ENCODE measurements at places on chromosomes 7 and 10.

GRCh38 chr7:142376356-142376997 is 118.6 kb upstream of the PRSS58 start:
- DNase-seq = no peak

- no peak for DNase-seq
These were observed 131.7 kb downstream of the RSU1 start for GRCh38 chr10:16685551-16685950.

GRCh38 chr7:159193543-159194090 is 49.0 kb upstream of the VIPR2 start:
- no peak for DNase-seq

GRCh38 chr7:32062150-32062549 is 8.1 kb downstream of the PDE1C start:
- peak; percentile 65 for DNase-seq

DNA sequence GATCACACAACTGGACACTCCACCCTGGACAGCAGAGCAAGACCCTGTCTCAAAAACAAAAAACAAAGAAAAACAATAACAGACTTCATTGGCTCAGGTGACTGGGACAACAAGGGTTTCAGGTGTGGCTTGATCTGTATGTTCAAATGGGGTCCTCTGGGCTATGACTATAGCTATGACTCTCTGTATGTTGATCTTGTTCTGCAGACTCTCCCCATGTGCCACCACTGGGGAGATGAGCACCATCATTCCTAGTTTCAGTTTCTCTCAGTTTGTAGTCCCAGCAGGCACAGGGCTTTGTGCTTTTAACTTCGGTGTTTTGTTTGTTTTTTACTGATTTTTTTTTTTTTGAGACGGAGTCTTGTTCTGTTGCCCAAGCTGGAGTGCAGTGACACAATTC is 53.8 kb downstream of the SUFU start:
- no peak for DNase-seq

DNA sequence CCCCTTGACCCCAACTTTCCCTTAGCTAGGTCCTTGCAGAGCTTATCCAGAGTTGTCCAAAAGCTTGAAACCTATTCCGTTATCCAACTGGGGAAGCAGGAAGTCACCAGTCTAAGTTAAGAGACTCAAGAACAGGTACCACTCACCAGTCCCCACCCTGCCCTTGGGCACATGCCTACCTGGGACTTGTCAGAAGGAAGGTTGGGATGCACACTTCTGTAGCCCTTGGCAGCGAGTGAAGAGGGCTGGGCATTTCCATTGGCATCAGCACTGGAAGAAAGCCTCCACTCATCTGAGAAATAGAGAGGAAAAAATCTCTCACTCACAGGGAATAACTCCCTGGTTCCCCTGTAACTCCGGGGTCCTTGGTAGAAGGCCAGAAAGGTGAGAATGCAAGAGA is 131.0 kb upstream of the PDLIM1 start:
- no peak for DNase-seq

GRCh38 chr7:106901828-106902441 is 36.9 kb downstream of the PIK3CG start:
- DNase-seq = no peak

DNA sequence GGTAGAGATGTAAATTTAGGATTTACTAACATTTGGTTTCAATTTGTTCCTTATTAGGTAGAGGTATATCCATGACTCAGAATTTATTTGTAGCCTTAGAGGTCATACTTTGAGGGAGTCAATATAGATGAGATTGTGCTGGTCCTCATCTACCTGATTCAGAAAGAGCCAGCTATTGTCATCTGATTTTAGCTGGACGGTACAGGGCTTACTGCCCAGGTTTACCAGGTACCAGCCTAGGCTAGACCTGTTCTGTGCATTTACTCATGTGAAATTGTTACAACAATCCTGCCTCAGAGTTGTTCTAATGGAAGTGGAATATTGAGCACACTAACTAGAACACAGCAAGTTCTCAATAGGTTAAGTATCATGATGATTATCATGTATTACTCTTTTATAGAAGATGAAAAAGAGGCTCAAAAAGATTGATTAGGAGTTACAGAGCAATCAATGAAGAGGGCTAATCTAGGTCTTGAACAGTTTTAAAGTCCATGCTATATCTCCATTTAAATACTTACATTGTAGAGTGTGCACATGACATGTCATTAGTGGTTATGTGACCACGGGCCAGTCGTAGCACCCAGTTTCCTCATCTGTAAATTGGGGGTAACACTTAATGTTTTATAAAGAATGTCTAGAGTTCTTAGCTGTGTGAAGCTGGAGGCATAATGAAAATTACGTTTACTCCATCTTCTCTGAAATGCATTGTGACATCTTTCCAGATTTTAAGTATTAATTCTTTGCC is 42.1 kb downstream of the TRIM24 start:
- no peak for DNase-seq

- peak; percentile 49 for DNase-seq
These were observed 188.4 kb downstream of the CYP26A1 start for GRCh38 chr10:93261961-93262610.

- peak; percentile 13 for DNase-seq
These were observed 164.6 kb upstream of the PPP1R3A start for GRCh38 chr7:114083166-114084001.

- DNase-seq = no peak
These were observed 2.8 kb upstream of the DENND2A start for GRCh38 chr7:140643416-140643815.

DNA sequence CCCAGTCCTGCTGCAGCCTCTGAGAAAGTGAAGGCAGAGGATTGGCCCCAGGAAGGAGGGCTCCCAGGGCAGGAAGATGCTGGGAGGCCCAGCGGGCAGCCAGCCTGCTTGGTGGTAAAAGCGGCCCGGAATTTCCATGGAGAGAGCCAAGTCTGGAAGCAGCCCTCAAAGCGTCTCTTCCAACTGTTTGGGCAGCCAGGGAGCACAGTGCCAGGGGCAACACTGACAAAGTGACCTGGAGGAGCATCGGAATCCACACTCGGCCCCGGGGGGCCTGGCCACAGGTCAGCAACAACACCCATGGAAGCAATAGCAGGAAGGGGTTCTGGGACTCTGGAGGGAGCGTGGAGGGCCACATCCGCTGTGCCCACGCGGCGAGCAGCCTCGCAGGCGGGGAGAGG is 63.2 kb upstream of the FGFR2 start:
- DNase-seq = no peak

- no peak for DNase-seq
These were observed 7.7 kb downstream of the DEPP1 start for GRCh38 chr10:44970812-44971395.

DNA sequence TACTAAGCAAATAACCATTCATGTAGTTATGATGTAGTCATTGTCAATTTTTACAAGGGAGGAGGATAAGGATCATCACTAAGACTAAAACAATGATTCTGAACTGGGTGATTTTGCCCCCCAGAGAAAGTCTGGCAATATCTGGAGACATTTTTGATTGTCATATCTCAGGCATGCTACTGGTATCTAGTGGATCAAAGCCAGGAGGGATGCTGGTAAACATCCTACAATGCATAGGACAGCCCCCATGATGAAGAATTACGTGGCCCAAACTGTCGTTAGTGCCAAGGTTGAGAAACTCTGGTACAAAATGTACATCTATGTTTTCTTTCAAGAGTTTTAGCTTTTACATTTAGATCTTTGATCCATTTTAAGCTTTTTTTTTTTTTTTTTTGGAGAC is 57.3 kb downstream of the GBF1 start:
- no peak for DNase-seq

DNA sequence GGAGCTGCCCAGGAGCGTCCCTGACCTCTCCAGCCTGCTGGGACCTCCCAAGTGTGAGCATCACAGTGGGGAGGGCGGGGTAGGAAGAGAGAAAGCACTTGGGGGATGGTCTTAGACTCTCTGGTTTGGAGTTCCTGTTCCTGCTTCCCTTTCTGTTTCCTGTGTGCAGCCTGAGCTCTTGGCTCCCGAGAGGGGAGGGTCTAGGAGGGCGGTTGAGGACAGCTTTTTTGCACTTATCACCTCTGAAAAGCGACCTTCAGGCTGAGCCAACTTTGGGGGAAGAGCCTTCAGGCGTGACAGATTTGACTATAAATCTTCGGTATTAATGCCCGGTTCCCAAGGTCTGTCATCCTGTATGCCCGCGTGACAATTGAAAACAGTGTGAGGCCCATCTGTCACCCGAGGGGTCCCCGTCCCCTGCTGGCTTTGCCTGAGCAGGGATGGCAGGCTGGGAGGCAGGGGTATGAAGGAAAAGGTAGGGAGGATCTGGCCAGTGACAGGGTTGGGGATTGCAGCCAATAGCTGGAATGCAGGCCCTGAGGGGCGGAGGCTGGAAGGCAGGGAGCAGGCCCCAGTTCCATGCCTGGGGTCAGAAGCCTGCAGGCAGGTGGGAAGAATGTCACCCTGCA is 78.6 kb downstream of the CDH23 start:
- DNase-seq = no peak

DNA sequence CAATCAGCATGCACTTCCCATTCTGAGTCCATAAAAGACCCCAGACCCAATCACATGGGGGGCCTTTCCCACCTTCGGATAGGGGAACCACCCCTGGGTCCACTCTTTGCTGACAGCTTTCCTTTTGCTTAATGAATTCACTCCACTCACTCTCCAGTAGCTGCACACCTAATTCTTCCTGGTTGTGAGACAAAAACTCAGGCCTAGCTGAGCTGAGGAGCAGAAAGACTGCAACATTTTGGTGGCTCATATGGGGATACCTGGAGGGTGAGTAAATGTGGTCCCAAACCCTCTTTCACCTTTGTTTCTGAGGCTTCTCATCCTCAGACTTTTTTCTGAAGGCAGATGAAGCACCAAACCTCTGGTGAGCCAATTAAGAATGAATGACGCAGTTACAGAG is 138.1 kb downstream of the WDR11 start:
- DNase-seq = no peak

All from mesenchymal stem cell (in vitro differentiated cells and primary cell).